ENCODE measurements at places on chromosomes 2 and 18. TPM values are rescaled to one million over a fixed set of nuclear protein-coding genes. Genes with fewer than 3 reads are reported as not detected.
A peak's percentile ranks its signal among the peaks of the same experiment; 100 is the strongest.

GRCh38 chr2:11336189-11336588 lies 8.2 kb downstream of the ROCK2 start:
- no peak for DNase-seq

GRCh38 chr2:212359425-212360067 lies 179.1 kb downstream of the ERBB4 start:
- DNase-seq: no peak

Gene CLEC4F
- total RNA-seq: not detected

GRCh38 chr2:159256159-159256558 lies 30.3 kb downstream of the WDSUB1 start:
- DNase-seq: no peak

- DNase-seq: no peak
Observed at GRCh38 chr2:174632841-174633622, 35.4 kb upstream of the WIPF1 start.

- DNase-seq: no peak
Observed at GRCh38 chr2:123179526-123179925, 845.6 kb upstream of the CNTNAP5 start.

- no peak for DNase-seq
Observed at GRCh38 chr18:56240405-56240804, 398.0 kb downstream of the TXNL1 start.

DNA sequence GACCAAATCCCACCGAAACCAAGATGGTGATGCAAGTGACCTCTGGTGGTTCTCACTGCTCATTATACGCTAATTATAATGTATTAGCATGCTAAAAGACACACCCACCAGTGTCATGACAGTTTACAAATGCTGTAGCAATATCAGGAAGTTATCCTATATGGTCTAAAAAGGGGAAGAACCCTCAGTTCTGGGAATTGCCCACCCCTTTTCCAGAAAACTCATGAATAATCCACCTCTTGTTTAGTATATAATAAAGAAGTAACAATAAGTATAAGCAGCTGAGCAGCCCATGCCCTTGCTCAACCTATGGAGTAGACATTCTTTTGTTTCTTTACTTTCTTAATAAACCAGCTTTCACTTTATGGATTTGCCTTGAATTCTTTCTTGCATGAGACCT lies 31.0 kb upstream of the FMNL2 start:
- DNase-seq: no peak

GRCh38 chr18:67408240-67408639 lies 108.3 kb downstream of the DSEL start:
- DNase-seq: no peak

Gene PSMA8
- not detected for total RNA-seq

GRCh38 chr2:101704816-101705578 lies 7.5 kb downstream of the MAP4K4 start:
- no peak for DNase-seq

Gene IRS1
- total RNA-seq: 7.3 TPM

- DNase-seq: no peak
Observed at GRCh38 chr2:178392215-178392614, 58.8 kb downstream of the PRKRA start.

- DNase-seq: no peak
Observed at GRCh38 chr2:200003444-200003843, 48.1 kb downstream of the MAIP1 start.

DNA sequence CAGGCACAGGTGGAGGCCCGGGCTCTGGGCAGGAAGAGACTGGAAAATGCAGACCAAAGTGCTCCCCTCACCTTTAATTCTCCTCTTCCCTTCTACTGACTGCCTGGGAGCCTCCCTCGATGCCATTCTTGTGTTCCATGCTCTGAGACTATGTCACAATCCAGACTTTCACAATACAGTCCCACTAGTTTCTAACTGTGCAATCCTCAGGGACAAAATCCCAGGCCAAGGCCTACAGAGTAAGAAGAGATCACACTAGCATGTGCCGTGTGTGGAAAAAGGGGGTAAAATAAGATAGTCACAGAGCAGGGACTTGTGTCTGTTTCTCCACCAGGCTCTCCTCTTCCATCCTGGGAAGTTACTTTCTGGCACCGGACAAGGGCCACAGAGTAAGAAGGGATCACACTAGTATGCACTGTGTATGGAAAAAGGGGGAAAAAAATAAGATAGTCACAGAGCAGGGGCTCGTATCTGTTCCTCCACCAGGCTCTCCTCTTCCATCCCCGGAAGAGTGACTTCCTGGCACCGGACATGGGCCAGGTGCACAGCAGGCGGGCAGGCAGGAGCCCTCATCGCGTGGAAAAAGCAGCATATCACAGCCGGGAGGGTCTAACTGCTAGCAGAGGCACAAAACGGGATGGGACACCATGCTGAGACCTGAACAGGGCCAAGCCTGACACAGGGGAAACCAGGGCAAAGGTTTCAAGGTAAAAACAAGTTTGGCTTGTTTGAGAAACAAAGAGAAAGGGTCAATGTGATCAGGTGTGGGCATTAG lies 9.6 kb downstream of the CYB5A start:
- peak; percentile 35 for DNase-seq

- no peak for DNase-seq
Observed at GRCh38 chr2:176704282-176704858, 435.1 kb downstream of the MTX2 start.

Gene KLHL30
- 224 TPM for total RNA-seq

DNA sequence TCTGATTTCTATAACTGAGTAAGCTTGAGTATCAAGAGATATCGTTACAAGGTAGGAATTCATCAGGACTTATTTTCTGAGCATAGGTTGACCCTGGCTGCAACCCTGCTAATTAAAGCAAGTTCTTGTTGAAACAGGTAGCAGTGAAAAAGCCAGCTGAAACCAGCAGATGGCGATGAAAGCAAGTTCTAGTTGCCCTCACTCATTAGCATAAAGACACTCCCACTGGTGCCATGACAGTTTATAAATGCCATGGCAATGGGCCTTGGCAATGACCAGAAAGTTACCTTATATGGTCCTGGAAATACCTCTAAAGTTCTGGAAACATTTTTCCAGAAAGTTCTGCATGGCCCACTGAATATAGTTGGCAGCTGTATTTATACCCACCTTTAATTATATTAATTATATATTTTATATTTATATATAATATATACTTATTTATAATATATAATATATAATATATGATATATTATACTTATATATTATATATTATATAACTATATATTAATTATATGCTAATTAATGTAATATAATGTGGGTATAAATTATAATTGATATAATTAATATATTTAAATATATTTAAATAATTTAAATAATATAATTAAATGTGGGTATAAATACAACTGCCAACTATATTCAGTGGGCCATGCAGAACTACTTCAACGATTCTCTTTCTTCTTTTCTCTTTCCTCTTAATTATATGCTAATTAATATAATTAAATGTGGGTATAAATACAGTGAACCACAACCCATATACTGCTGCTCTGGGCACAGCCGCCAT lies 188.0 kb downstream of the CDH7 start:
- DNase-seq: no peak

DNA sequence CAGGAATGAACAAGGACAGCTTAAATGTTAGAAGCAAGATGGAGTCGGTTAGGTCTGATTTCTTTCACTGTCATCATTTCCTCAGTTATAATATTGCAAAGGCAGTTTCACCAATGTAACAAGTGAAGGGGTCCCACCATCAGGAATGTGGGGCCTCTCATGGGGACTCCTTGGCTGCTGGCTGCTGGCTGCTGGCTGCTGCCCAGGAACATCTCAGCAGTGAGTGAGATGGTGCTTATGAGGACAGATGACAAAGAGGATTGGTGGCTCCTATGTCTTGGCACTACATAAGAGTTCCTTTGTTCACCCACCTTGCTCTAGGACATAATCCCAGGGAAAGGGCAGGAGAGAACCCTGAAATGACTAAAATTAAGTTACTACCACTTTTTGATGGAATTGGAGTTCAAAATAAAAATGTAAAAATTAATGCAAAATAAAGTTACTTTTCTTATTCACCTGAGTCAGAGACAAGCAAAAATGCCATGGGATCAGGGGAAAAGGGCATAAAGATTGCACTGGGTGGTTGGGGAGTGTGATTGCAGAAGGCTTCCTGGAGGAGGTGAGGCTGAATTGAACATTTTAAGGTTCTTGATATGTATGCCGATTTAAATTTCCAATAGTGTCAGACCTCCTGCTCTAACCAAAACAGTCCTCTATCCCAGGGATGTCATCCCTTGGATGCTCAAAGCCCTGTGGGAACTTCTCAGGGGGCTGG lies 23.4 kb downstream of the TMEM177 start:
- no peak for DNase-seq

GRCh38 chr2:171924170-171924942 lies 2.1 kb downstream of the HAT1 start:
- DNase-seq: no peak

GRCh38 chr2:79860228-79861058 lies 347.6 kb downstream of the CTNNA2 start:
- no peak for DNase-seq

DNA sequence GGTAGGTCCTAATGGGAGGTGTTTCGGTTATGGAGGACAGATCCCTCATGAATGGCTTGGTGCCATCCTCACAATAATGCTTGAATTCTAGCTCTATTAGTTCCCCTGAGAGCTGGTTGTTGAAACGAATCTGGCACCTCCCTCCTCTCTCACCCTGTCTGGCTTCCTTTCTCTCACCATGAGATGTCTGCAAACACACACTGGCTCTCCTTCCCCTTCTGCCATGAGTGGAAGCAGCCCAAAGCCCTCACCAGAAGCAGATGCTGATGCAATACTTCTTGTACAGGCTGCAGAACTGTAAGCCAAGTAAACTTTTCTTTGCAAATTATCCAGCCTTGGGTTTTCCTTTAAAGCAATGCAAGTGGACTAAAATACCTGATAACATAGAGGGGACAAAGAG lies 86.6 kb downstream of the RND3 start:
- no peak for DNase-seq

Gene SP100
- total RNA-seq: 18.7 TPM

Gene ZFAND2B
- 48.0 TPM for total RNA-seq

- no peak for DNase-seq
Observed at GRCh38 chr2:60532421-60532820, 21.0 kb downstream of the BCL11A start.

GRCh38 chr2:140601342-140601741 lies 1529.5 kb downstream of the LRP1B start:
- no peak for DNase-seq

DNA sequence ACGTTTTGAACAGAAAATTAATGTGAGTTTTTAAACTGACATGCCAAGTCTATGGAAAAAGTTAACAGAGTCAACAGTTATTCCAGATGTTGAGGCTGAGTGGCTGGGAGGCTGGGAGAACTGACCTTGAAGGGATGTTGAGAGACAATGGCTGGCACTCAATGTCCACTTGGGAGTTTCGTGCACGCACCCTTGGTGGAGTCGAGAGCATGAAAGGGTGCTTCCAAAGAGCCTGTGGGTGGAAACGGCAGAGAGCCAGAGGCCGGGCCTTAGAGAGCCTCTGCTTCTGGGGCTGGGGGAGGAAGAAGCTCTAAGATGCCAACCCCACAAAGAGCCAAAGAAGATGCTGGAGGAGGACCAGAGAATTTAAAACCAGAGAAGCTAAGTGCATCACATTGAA lies 63.4 kb upstream of the L3MBTL4 start:
- DNase-seq: no peak

Gene FEV
- total RNA-seq: not detected

DNA sequence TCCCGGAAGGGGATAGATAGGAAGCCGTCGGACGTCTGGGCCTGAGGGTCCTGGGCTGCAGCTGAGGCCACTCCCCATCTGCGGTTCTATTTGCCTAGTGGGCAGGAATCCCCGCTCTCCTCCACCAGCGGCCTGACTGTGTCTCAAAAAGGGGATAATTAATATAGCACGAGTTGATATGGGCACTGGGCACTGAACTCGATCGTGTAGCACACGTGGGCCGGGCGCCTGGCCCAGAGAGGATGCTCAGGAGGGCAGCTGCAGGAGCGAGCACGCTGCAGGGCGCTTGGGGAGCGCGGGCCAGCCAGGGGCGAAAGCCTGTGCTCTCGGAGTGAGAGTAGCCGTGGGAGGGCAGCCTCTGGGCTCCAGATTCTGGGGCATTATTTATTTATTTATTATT lies 8.8 kb upstream of the GBX2 start:
- DNase-seq: no peak

DNA sequence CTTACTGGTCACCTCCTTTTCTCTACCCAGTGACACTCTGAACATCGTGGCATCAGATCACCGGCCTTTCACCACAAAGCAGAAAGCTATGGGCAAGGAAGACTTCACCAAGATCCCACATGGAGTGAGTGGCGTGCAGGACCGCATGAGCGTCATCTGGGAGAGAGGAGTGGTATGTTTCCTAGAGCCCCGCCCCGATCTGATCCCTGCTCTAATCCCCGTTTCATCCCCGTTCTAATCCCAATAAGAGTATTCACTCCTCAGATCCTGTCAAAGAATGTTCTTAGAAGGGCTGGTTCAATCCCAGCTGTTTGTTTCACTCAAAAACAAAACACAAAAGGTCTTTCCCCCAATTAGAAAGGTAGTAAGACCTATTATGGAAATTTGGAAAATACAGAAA lies 30.4 kb upstream of the MAPRE3 start:
- no peak for DNase-seq

Gene GALNT3
- total RNA-seq: not detected

Gene RANBP2
- 74.9 TPM for total RNA-seq

DNA sequence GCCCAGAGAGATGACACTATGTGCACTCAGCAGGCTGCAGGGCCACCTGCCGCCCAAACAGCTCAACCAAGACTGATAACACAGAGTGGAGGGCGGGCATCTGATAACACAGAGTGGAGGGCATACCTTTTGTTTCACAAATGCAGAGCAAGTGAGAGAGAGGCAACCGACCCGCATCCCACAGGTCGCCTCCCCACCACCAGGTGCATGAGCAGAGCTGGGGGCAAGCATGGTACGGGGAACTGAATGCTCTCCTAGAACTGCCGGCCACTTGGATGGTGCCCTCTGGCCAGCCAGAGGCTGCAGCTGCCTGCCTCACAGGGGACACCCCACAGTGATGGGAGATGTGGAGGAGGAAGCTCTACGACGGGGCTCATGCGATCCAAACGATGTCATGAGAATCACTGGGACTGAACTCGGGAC lies 49.5 kb downstream of the ANO7 start:
- DNase-seq: no peak

GRCh38 chr2:8484502-8485283 lies 197.2 kb upstream of the ID2 start:
- DNase-seq: no peak

Data from gastrocnemius medialis (tissue), 4 donors.